ENCODE measurements at places on chromosomes 12 and 14. TPM values are rescaled to one million over a fixed set of nuclear protein-coding genes. Genes with fewer than 3 reads are reported as not detected.
A peak's percentile ranks its signal among the peaks of the same experiment; 100 is the strongest.

RHOF gene
- total RNA-seq = 3.3 TPM

DBX2 gene
- 0.22 TPM for total RNA-seq

- no peak overlapping the region for H3K4me3 ChIP-seq
These were observed 19.5 kb upstream of the CRIP2 start for GRCh38 chr14:105455086-105455640.

GRCh38 chr12:67515679-67516340, 132.7 kb upstream of the DYRK2 start:
- peak; percentile 21 for DNase-seq
- no peak overlapping the region for H3K27ac ChIP-seq
- no peaks in the 10 kb centered on the region for H3K36me3 ChIP-seq
- no peaks in the 10 kb centered on the region for H3K27me3 ChIP-seq

KRT71 gene
- total RNA-seq = not detected

DNA sequence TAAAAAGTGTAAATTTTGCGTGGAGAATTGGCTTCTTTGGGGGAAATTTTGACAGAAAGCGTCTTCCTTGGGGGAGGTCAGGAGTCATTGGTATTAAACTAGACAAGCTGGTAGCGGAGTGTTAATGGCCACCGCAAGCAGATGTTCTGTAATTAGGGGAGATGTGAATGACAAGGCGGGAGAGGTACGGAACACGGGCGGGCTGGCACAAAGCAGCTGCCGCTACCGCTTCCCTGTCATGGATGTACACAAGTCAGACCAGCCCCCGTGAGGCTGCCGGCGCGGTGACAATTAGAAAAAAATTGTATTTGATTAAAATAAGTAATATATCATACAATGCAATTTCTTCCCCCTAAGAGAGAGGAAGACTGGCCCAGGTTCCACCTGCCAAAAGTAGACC, 501.6 kb downstream of the VRK1 start:
- H3K36me3 ChIP-seq = no peaks in the 10 kb centered on the region
- DNase-seq = no peak
- no peak overlapping the region for H3K4me3 ChIP-seq
- H3K4me1 ChIP-seq = no peaks in the 10 kb centered on the region

GRCh38 chr12:7151532-7151931, 21.4 kb downstream of the CLSTN3 start:
- H3K27me3 ChIP-seq = no peaks in the 10 kb centered on the region
- peaks cover 33% of the 10 kb centered on the region for H3K36me3 ChIP-seq
- H3K4me1 ChIP-seq = no peaks in the 10 kb centered on the region
- no peak for DNase-seq
- no peak overlapping the region for H3K4me3 ChIP-seq

DNA sequence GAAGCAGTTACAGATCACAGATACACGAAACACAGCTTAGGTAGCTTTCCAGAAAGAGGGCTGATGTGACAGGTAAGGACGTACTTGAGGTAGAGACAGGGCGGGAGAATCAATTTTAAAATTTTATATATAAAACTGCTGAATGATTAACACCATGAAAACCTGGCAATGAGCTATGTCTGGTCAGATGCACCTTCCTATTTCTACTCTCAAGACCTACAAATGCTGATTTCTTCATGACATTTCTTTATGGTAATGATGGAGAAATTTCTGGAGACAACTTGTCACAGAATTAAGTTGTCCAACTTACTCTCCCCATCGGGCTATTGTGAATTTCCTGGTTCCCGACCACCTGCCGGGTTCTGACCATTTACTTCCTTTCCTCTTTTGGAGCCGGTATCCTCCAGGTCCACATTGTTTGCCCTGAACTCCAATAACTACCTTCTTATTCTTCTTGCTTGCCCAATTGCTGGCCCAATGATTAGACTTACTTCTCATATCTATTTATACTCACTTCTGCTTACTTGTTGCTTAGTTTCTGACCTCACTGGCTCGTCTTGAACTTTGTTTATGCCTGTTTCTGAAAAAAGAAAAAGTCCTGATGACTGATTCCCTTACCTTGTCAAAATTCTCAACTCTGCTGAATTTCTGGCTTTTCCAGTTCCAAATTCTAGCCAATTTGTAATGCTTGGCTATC, 12.8 kb upstream of the ATP2B1 start:
- H3K36me3 ChIP-seq = no peaks in the 10 kb centered on the region
- H3K27me3 ChIP-seq = no peaks in the 10 kb centered on the region
- DNase-seq = peak; percentile 54
- no peak overlapping the region for H3K4me3 ChIP-seq
